ENCODE measurements at places on chromosomes 1 and 21. TPM values are rescaled to one million over a fixed set of nuclear protein-coding genes. Genes with fewer than 3 reads are reported as not detected.

TMPRSS3 gene
- not detected for total RNA-seq

LCE3E gene
- total RNA-seq = not detected

ZMYND12 gene
- total RNA-seq = 1.9 TPM

LPAR3 gene
- total RNA-seq = 9.1 TPM

HEYL gene
- not detected for total RNA-seq

PHLDA3 gene
- 4.4 TPM for total RNA-seq

LRRC38 gene
- not detected for total RNA-seq

KLHDC7A gene
- total RNA-seq = 0.38 TPM

TNNI3K gene
- not detected for total RNA-seq

DNA sequence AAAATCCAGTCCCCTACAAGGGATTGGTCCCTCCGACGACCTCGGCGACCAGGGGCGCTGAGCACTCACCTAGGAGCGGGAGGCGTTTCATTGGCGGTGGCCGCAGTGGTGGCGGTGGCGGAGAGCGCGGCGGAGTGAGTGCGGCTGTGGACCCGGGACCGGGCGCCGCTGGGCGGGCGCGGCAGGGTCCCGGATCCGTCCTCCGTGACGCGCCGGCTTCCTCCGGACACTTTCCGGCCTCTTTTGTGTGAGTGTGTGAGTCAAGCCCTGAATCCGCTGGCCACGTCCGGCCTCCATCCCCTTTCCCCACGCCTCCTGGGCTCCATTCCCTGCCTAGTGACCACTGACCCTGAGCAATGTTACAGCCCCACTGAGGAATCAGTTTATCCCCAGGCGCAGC lies at the start of gene ADGRL4:
ADGRL4 (minus strand) TSS at position 167 of the 400 bp plus-strand sequence; CDS start at position 91, 76 bp downstream.
- no peaks in the 10 kb centered on the region for H3K27me3 ChIP-seq
- peak within 1 kb of the TSS; percentile 28 for H3K4me3 ChIP-seq
- H3K27ac ChIP-seq = no peak within 1 kb of the TSS
- no peaks in the 10 kb centered on the region for H3K36me3 ChIP-seq
- DNase-seq = no peak
- no peaks in the 10 kb centered on the region for H3K4me1 ChIP-seq

- DNase-seq = no peak
- no peaks in the 10 kb centered on the region for H3K27me3 ChIP-seq
- peak overlapping the region; percentile 94 for H3K27ac ChIP-seq
- no peaks in the 10 kb centered on the region for H3K36me3 ChIP-seq
- no peak overlapping the region for H3K4me3 ChIP-seq
Observed at GRCh38 chr1:33347650-33347992, 26.7 kb upstream of the A3GALT2 start.

DNA sequence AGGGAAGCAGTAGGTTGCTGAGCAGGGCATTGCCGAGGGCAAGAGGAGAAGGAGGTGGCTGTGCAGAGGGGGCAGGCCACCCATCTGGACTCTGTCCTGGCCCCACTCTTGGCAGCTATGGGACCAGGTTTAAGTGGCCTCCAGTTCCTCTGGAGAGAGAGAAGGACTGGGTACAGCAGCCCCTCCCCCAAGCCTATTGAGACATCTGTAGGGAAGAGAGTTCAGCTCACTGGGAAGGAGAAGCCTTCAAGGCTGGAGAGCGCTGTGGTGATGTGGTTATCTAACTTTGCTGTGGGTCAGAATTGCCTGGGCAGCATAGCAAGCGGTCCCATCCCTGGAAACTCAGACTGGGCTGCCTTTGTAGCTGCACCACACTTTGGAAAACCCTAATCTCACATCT lies 93.9 kb downstream of the KCNJ15 start:
- no peaks in the 10 kb centered on the region for H3K36me3 ChIP-seq
- no peak overlapping the region for H3K27ac ChIP-seq
- no peak overlapping the region for H3K4me3 ChIP-seq
- H3K4me1 ChIP-seq = no peaks in the 10 kb centered on the region

DNA sequence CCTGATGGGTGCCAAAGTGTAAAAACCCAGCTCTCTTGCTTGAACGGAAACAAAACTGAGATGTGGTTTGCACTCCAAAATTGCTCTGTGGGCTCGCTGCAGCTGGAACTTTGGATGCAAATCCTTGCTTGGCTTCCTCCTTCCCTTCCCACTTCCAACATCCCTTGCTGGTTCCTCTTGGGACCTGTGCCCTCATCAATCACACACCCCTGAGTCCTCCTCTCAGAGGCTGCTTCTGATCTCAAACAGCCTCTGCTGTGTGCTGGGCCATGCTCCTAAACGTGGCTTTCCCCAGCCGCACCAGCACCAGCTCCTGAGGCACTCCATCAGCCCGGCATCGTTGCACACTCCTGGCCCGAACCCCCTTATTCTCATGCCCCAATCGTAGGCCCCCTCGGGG lies 124.3 kb upstream of the RAB4A start:
- no peaks in the 10 kb centered on the region for H3K27me3 ChIP-seq
- no peaks in the 10 kb centered on the region for H3K4me1 ChIP-seq
- H3K4me3 ChIP-seq = no peak overlapping the region
- no peak overlapping the region for H3K27ac ChIP-seq
- H3K36me3 ChIP-seq = no peaks in the 10 kb centered on the region

- no peak overlapping the region for H3K4me3 ChIP-seq
- DNase-seq = no peak
- no peaks in the 10 kb centered on the region for H3K27me3 ChIP-seq
- H3K36me3 ChIP-seq = no peaks in the 10 kb centered on the region
- no peak overlapping the region for H3K27ac ChIP-seq
Observed at GRCh38 chr1:18314399-18314798, 166.3 kb upstream of the KLHDC7A start.

- H3K36me3 ChIP-seq = no peaks in the 10 kb centered on the region
- H3K4me3 ChIP-seq = no peak overlapping the region
- peaks cover 3% of the 10 kb centered on the region for H3K4me1 ChIP-seq
- no peak for DNase-seq
Observed at GRCh38 chr21:46555225-46555617, 49.7 kb downstream of the S100B start.

- H3K4me3 ChIP-seq = no peak overlapping the region
- no peaks in the 10 kb centered on the region for H3K4me1 ChIP-seq
- DNase-seq = no peak
- no peak overlapping the region for H3K27ac ChIP-seq
- H3K36me3 ChIP-seq = no peaks in the 10 kb centered on the region
- H3K27me3 ChIP-seq = no peaks in the 10 kb centered on the region
Observed at GRCh38 chr1:71828431-71829012, 453.8 kb downstream of the NEGR1 start.

- no peak overlapping the region for H3K27ac ChIP-seq
- no peaks in the 10 kb centered on the region for H3K36me3 ChIP-seq
- H3K27me3 ChIP-seq = no peaks in the 10 kb centered on the region
Observed at GRCh38 chr1:59771361-59771760, 43.4 kb upstream of the HOOK1 start.

DNA sequence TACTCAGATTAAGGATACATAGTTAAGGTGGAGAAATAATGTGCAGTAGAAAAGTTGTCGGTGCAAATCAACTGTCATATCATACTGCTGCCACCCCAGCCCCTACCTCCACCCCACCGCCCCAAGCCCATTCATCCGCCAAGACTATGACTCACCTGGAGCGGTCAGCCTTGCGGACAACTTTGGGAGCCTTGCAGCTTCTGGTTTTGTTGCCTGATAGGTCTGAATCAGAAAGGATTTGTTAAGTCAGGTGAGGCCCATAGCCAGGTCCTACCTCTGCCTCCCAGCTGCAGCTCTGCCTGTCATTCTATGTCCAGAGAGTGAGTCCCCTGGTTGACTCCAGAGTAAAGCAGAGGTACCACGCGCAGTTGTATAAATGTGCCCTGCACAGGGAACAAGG lies 12.6 kb downstream of the C1orf162 start:
- H3K4me1 ChIP-seq = no peaks in the 10 kb centered on the region
- H3K27me3 ChIP-seq = no peaks in the 10 kb centered on the region
- no peak overlapping the region for H3K4me3 ChIP-seq
- DNase-seq = no peak
- H3K36me3 ChIP-seq = no peaks in the 10 kb centered on the region

- H3K4me3 ChIP-seq = no peak overlapping the region
- H3K27me3 ChIP-seq = no peaks in the 10 kb centered on the region
- H3K36me3 ChIP-seq = no peaks in the 10 kb centered on the region
- no peak overlapping the region for H3K27ac ChIP-seq
Observed at GRCh38 chr1:222023025-222023424, 281.1 kb upstream of the DUSP10 start.

- H3K27ac ChIP-seq = no peak overlapping the region
- no peaks in the 10 kb centered on the region for H3K36me3 ChIP-seq
- no peaks in the 10 kb centered on the region for H3K27me3 ChIP-seq
- no peaks in the 10 kb centered on the region for H3K4me1 ChIP-seq
Observed at GRCh38 chr1:64497088-64497883, 27.4 kb downstream of the CACHD1 start.

GRCh38 chr1:117173691-117174090 lies 37.0 kb downstream of the VTCN1 start:
- no peaks in the 10 kb centered on the region for H3K4me1 ChIP-seq
- H3K27ac ChIP-seq = no peak overlapping the region
- no peak overlapping the region for H3K4me3 ChIP-seq
- H3K36me3 ChIP-seq = no peaks in the 10 kb centered on the region
- DNase-seq = no peak

DNA sequence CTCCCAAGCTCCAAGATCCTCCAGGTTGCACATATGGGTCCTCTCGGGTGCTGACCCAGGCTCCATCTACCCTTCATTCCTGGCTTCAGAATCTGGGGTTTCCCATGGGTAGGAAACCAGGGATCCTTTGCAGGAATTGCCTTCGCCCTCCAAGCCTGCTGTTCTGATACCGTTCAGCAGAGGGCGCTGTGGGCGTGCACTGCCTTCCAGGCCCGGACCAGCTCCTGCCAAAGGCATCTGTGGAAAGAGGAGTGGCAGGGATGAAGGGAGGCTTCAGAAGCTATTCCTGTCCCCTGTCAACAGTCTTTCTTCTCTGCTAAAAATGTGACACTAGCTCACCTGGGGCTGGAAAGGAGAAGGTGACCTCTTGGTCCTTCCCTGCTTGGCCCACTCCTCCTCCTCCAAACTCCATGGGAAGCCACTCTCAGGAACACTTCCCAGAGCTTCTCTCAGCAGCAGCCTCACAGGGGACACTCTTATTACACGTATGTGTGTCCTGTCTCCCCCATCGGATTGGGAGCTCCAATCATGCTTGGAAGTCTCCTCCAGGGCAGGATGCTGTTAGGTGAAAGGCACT lies 71.2 kb downstream of the VWA5B1 start:
- no peak overlapping the region for H3K27ac ChIP-seq
- DNase-seq = peak; percentile 73
- no peaks in the 10 kb centered on the region for H3K4me1 ChIP-seq
- H3K36me3 ChIP-seq = no peaks in the 10 kb centered on the region
- H3K4me3 ChIP-seq = no peak overlapping the region
- no peaks in the 10 kb centered on the region for H3K27me3 ChIP-seq

DNA sequence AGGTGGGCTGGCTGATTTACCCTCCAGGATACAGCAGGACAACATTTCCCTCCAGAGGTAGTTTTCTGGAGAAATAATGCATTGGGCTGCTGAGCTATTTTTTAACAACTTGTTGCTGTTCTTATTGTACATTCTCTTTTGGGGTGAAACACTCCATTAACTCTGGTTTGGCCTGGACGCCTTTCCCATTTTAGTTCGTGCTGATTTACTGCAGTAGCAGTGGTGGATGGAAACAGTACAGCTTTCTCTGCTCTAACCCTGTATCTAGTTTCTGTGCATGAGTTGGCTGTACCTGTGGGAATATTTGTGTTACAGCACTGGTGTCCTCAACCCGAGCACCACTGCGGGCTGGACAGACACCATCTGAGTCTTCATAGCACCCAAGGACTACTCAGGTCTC lies 325.3 kb downstream of the ASTN1 start:
- no peaks in the 10 kb centered on the region for H3K27me3 ChIP-seq
- no peak for DNase-seq
- H3K4me3 ChIP-seq = no peak overlapping the region
- H3K27ac ChIP-seq = no peak overlapping the region
- H3K4me1 ChIP-seq = no peaks in the 10 kb centered on the region
- H3K36me3 ChIP-seq = no peaks in the 10 kb centered on the region

- H3K27ac ChIP-seq = no peak overlapping the region
- H3K4me1 ChIP-seq = no peaks in the 10 kb centered on the region
- no peaks in the 10 kb centered on the region for H3K36me3 ChIP-seq
- no peaks in the 10 kb centered on the region for H3K27me3 ChIP-seq
- H3K4me3 ChIP-seq = no peak overlapping the region
Observed at GRCh38 chr1:45412899-45413298, 72.7 kb upstream of the MUTYH start.

- DNase-seq = no peak
- no peaks in the 10 kb centered on the region for H3K36me3 ChIP-seq
- H3K4me3 ChIP-seq = no peak overlapping the region
- no peaks in the 10 kb centered on the region for H3K27me3 ChIP-seq
- no peak overlapping the region for H3K27ac ChIP-seq
Observed at GRCh38 chr1:202121006-202121405, 1.7 kb upstream of the GPR37L1 start.

GRCh38 chr1:101191049-101191448 lies 45.8 kb upstream of the S1PR1 start:
- H3K27me3 ChIP-seq = no peaks in the 10 kb centered on the region
- no peak for DNase-seq
- no peaks in the 10 kb centered on the region for H3K36me3 ChIP-seq
- no peak overlapping the region for H3K4me3 ChIP-seq
- H3K27ac ChIP-seq = no peak overlapping the region
- no peaks in the 10 kb centered on the region for H3K4me1 ChIP-seq

DNA sequence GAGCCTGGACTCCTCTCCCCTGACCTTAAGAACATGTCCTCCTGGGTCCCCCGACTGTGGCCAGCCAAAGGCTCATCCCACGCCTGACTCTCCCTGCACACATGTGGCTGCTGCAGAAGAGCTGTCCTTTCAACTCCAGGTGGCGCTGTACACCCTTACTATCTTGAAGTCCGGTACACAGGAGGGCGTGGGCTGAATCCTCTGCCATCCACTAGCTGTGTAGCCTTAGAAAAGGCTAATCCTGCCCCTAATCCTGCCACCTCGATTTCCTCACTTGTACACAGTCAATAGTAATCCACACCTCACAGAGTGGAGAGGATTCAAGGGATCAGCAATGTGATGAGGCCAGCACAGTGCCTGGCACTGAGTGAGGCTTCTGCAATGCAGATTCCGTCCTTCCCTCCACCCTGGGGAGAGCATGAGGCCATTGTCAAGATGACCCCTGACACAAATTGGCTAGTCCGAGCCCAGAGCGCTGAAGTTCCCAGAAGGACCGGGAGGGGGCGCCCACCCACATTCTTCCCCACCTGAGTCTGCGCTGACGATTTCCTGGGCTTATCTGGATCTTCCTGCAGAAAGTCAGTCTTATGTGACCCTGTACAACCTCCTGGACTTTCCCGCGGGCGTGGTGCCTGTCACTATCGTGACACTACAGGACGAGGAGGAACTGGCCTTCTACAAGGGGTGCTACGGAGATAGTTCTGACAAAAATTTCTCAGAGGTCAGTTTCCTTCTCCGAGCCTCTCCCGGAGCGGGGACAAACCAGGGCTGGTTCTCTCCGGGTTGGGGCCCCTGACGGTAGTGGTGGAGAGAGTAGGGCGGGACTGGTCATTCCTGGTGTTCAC lies 47.1 kb upstream of the DMBX1 start:
- H3K27ac ChIP-seq = peak overlapping the region; percentile 22
- H3K36me3 ChIP-seq = no peaks in the 10 kb centered on the region
- peaks cover 6% of the 10 kb centered on the region for H3K4me1 ChIP-seq
- H3K4me3 ChIP-seq = peak overlapping the region; percentile 19
- H3K27me3 ChIP-seq = no peaks in the 10 kb centered on the region
